Kidney (tissue), 22 donors: ENCODE measurements at places on chromosomes 12 and 14. TPM values are rescaled to one million over a fixed set of nuclear protein-coding genes. Genes with fewer than 3 reads are reported as not detected.

OASL gene
- 1.0 TPM for total RNA-seq

SYNDIG1L gene
- total RNA-seq: 0.13 TPM

GALNT16 gene
- total RNA-seq: 13.1 TPM

HSPB8 gene
- 81.3 TPM for total RNA-seq

DLK1 gene
- not detected for total RNA-seq

C12orf43 gene
- 15.6 TPM for total RNA-seq

ZCRB1 gene
- total RNA-seq: 45.6 TPM

GRIN2B gene
- 0.63 TPM for total RNA-seq

GARIN6 gene
- not detected for total RNA-seq

SLC15A4 gene
- total RNA-seq: 32.4 TPM

CLEC9A gene
- 0.57 TPM for total RNA-seq

GNB3 gene
- 2.6 TPM for total RNA-seq

PDZRN4 gene
- total RNA-seq: 2.1 TPM

PLEKHD1 gene
- total RNA-seq: 0.25 TPM

KRT71 gene
- total RNA-seq: not detected

KCNMB4 gene
- total RNA-seq: 3.9 TPM

GDF11 gene
- total RNA-seq: 6.2 TPM

PRIMA1 gene
- total RNA-seq: 1.7 TPM

GSC gene
- total RNA-seq: not detected

YAF2 gene
- total RNA-seq: 32.0 TPM

NPFF gene
- not detected for total RNA-seq

ZNF84 gene
- 32.7 TPM for total RNA-seq

INSM2 gene
- not detected for total RNA-seq

KRT8 gene
- total RNA-seq: 546 TPM

ENDOU gene
- total RNA-seq: 0.91 TPM

GUCY2C gene
- not detected for total RNA-seq
